ENCODE measurements at places on chromosomes 2 and 18.

DNA sequence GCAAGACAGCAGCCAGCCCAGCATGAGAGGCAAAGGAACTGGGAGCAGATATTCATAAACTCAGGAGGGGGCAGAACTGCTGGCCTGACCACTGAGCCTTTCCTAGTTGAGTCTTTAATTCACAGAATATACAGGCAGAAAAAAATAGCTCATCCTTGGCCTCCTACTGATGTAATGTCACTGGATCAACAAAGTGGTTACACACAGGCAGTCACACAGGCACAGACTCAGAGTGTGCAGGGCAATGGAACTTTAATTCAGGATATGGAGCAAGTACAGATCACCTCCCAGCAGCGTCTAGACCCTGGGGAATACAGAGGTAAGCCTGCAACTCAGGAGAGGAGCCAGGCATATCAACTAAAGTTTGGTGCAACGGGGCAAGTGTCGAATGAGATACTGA, 75.4 kb downstream of the TNP1 start:
- DNase-seq = no peak

GRCh38 chr2:30786923-30787685, 20.1 kb downstream of the CAPN13 start:
- DNase-seq = no peak

GRCh38 chr18:42641996-42642395, 473.5 kb downstream of the RIT2 start:
- no peak for DNase-seq

DNA sequence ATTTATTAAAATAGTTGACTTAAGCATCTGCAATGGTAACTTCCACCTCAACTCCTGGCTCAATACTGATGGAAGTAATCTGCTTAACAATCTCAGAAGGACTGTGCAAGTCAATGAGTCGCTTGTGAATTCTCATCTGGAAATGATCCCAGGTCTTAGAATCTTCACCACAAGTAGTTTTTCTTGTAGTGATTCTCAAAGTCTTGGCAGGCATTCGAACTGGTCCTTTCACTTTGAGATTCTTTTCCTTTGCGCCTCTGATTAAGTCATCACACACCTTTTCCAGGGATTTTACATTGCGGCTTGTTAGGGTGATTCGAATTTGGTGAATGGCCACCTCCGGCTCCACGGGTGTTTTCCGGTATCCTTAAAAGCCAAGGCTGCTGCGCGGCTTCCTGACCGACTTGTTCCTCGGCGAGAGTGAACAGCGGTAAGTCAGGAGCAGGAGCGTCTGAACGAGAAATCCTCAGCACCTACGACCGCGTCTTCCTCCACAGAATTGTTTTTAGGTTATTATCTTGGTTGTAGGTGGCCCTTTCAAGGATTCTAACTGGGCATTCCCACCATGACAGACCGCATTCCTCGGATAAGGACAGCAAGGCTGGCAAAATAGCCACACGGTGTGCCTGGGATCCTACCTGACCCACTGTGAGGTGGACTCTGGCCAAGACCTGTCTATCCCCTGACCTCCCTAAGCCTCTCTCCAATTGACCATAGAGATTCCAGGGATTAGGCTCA, 23.8 kb upstream of the SLC20A1 start:
- no peak for DNase-seq

GRCh38 chr2:73133566-73134197, 20.9 kb upstream of the RAB11FIP5 start:
- no peak for DNase-seq

DNA sequence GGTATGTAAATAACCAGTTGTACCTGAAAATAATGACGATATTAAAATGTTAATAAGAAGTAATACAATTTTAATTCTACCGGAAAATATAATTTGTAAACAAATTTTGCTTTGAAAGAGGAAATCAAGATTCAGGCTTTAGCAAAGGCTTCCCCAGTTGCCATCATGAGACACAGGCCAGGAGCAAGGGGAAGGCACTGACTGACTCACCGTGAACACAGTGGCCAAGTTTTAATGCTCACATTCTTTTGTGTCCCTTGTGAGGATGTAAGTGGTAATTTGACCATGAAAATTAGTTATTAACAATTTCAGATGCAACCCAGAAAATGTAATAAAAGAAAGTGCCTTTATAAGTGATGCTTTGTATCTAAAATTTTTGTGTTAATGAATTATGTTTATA, 164.1 kb downstream of the GREB1L start:
- no peak for DNase-seq

DNA sequence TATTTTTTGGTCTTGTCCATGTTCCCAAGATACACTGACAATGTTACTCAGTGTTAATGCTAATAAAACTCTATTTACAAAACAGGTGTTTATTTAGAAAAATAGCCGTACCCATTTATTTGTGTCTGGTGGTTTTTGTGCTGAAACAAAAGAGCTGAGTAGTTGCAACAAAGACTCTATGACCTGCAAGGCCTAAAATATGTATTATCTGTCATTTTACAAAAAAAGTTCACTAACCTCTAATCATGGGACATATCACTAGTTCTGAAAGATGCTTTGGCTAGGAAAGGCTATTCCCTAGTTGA, 59.2 kb upstream of the SLC25A52 start:
- DNase-seq = no peak

DNA sequence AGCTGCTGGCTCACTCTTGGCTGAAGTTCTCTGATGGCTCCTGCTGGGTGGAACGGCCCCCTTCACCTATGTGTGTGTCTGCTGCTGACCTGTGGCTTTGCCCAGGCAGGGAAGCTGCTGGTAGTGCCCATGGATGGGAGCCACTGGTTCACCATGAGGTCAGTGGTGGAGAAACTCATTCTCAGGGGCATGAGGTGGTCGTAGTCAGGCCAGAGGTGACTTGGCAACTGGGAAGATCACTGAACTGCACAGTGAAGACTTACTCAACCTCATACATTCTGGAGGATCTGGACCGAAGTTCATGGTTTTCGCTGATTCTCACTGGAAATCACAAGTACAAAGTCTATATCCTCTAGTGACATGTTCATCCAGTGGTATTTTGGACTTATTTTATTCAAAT, 13.9 kb upstream of the UGT1A8 start:
- no peak for DNase-seq

- no peak for DNase-seq
These were observed 231.9 kb upstream of the FN1 start for GRCh38 chr2:215667585-215668377.

DNA sequence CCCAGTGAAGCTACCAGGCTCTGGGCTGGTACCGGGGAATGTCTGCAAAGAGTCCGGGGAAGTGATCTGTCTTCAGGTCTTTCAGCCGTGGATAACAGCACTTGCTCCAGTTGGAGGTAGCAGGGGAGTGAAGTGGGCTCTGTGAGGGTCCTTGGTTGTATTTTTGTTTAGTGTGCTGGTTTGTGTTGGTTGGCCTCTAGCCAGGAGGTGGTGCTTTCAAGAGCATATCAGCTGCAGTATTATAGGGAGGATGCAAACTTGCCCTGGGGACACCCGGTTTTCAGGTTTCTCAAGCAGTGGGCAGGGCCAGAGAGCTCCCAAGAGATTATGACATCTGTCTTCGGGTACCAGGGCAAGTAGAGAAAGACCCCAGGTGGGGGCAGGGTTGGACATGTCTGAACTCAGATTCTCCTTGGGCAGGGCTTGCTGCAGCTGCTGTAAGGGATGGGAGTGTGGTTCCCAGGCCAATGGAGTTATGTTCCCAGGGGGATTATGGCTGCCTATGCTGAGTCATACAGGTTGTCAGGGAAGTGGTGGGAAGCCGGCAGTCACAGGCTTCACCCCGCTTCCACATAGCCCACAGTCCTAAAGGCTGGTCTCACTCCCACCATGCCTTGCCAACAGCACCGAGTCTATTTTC, 34.4 kb downstream of the ACAA2 start:
- no peak for DNase-seq

DNA sequence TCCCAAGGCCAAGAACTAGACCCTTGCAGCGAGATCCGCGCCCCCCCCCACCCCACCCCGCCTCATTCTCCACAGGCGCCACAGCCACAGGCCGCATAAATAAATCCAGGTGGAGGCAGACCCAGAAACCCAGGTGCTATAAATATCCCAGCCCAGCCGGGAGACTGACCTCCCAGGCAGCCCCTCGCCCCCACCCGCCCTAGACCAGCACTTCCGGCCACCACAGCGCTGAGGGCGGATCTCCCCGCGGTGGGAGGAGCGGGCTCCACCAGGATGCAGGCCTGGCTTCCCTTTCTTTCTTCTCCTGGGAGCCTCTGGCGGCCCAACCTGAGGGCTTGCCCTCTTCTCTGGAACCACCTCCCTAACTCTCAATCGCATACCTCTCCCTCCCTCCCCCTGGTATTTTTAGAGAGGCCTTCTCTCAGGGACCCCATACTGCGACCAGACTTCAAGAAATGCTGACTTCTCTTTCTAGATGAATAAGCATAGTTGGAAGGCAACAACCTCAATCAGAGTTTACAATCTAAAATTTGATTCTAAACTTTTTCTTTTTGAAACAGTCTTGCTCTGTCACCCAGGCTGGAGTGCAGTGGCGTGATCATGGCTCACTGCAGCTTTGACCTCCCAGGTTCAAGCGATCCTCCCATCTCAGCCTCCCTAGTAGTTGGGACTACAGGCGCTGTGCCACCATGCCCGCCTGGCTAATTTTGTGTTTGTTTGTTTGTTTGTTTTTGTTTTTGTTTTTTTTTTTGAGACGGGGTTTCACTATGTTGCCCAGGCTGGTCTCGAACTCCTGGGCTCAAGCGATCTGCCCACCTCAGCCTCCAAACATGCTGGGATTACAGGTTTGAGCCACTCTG, 55.0 kb downstream of the PKDCC start:
- no peak for DNase-seq

- DNase-seq = no peak
These were observed 50.7 kb downstream of the TRAPPC12 start for GRCh38 chr2:3430172-3430571.

DNA sequence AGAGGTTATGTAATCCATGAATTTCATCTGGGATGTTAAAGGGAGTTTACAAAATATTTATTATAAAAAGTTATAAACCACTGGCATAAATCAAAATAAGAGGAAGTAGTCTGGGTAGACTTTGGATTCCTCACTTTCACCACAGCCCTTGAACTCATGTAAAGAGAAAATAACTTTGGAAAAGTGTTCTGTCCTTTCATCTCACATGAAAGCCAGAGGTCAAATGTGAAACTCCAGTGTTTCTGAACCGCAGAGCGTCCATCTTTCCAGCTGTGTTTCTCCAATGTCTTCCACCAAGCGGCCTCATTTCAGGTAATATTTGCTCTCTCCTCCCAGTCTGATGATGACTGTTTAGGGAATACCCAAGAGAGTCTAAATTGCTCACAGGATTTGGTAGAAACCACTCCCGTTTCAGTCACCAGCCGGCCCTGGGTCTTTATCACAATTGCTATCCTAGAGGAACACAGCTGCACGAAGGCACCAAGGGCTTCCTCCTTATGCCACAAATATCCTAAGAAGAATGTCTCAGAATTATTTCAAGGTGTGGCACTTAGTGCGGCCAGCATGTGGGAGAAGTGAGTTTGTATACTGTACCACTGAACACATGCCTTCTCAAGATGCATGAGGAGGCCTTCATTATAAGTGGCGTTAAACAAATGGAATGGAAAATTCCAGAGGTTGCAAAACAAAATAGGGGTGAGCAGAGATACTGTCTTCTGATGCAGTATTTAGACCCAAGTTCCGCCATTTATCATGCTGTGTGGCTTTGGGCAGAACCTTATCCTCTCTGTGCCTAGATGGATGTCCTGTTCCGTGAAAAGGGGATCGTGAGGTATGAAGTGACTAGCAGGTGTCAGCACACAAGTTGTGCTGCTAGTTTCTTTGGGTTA, 63.8 kb downstream of the ACTR2 start:
- no peak for DNase-seq

- no peak for DNase-seq
These were observed 9.2 kb downstream of the USP37 start for GRCh38 chr2:218558986-218559385.

DNA sequence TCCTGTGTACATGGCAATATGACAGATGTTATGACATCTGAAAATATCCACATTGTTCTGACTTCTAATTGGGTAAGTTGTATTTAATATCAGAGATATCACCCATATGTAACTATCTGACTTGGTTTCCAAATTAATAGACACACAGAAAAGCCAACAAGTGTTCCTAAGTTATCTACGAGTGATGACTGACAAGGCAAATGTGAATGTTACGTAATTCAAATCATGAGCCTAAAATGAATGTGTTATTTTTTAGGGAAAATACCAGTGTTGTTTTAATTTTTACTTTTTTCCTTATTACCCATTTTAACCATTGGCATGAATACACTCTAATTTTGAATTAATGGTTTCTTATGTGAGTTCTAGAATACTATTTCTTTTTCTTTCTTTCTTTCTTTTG, 15.8 kb upstream of the PNO1 start:
- DNase-seq = no peak

GRCh38 chr18:45481821-45482220, 133.5 kb upstream of the SLC14A2 start:
- DNase-seq = no peak

- no peak for DNase-seq
These were observed 3.3 kb upstream of the SRSF7 start for GRCh38 chr2:38754506-38754905.

GRCh38 chr2:218623366-218623705, 15.6 kb downstream of the PLCD4 start:
- DNase-seq = no peak

GRCh38 chr2:225091336-225091735, 49.1 kb upstream of the DOCK10 start:
- no peak for DNase-seq

DNA sequence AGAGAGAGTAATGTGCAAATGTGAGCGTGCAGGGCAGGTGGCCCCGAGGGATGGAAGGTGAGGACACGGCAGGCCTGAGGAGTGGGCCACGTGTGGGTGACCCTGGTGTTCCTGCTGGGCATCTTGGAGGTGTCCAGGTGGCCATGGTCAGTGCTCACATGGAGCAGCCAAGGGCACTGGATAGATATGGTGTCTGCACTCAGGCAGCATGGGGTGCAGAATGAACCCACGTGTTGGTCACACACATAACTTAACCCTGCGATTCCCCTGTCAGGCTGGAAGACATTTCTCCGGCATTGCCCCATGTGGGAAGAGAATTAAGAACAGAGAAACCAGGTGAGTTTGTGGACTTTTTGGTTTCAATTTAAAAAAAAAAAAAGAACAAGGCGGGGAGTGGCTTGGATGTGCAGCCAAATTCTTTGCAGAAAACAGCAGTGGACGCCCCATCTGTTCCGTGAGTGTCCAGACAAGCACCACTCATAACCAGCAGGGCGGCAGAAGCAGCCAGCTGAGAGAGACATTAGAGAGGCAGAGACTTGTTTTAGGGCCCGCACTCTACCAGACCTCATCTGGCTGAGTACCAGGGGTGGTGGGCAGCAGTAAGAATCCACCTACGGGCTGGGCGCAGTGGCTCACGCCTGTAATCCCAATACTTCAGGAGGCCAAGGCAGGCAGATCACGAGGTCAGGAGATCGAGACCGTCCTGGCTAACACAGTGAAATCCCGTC, 249.8 kb downstream of the ACKR3 start:
- DNase-seq = no peak

- no peak for DNase-seq
These were observed 89.8 kb downstream of the LDLRAD4 start for GRCh38 chr18:13308369-13308768.

- no peak for DNase-seq
These were observed 69.1 kb downstream of the IRS1 start for GRCh38 chr2:226730481-226730880.

- no peak for DNase-seq
These were observed 4.0 kb downstream of the B4GALT6 start for GRCh38 chr18:31680433-31680811.

Measured in activated gamma-delta T cell treated with Interleukin-2 at 50 U/mL for 16 hours (primary cell).